ENCODE measurements at places on chromosomes 2 and 18.

DNA sequence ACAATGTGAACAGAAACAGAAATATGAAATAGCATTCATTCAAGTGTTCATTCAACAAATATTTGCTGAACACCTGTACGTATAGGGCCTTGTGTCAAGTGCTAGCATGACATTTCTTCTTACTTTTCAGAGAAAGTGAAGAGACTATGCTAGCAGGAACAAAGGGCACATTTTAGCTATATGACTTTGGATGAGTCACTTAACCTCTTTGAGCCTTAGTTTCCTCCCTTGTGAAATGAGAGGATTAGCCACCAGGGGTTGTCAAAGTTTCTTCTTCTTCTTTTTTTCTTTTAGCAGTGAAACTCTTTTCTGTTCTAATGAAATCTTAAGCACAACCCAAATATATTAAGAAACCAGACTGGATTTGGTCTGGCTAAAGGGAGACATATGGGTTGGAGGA lies 53.1 kb downstream of the FIGN start:
- DNase-seq: peak; percentile 55

GRCh38 chr2:217061916-217062505 lies 202.1 kb upstream of the TNP1 start:
- DNase-seq: no peak

- peak; percentile 99 for DNase-seq
These were observed 22.5 kb upstream of the SIGLEC15 start for GRCh38 chr18:45802814-45803492.

DNA sequence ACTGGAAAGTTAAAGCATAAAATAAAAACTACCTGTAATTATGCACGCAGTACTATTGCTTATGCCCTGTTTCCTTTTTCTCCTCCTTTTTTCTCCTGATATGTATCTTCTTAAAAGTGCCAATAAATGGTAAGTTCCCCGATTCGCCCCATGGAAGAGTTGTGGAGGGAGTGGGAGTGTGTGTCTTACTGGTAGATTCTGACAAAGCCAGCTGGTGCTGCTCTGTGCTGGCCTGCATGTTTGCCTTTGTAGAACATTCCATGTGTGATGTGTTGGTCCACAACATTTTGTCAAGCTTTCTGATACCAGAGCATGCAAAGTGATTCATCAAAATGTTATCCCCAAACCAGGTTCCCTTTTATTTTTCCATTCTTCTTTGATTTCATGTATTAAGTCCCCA lies 356.9 kb upstream of the RAB12 start:
- DNase-seq: peak; percentile 19

DNA sequence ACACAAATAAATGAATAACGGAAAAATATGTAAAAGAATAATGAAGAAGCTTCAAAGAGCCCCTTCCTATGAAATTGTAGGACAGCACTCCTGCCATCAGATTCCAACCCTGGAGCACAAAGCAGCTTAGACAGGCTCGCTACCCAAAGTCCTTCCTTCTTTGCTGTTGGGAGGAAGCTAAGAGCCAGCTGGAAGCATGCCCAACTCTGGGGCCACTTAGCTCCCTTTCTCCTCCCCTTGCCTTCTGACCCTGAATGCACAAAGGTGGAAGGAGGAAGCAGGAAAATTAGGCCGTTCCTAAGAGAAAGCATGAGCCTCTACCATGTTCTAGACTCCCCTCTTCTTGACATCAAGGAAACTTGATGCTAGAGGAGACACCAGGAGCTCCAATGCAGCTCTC lies 700.8 kb downstream of the RNF144A start:
- no peak for DNase-seq
